ENCODE measurements at places on chromosomes 6 and 20.

- no peak for DNase-seq
These were observed 311.0 kb downstream of the LRFN2 start for GRCh38 chr6:40276141-40276540.

GRCh38 chr6:46730921-46731461 is 4.2 kb downstream of the PLA2G7 start:
- DNase-seq = no peak

DNA sequence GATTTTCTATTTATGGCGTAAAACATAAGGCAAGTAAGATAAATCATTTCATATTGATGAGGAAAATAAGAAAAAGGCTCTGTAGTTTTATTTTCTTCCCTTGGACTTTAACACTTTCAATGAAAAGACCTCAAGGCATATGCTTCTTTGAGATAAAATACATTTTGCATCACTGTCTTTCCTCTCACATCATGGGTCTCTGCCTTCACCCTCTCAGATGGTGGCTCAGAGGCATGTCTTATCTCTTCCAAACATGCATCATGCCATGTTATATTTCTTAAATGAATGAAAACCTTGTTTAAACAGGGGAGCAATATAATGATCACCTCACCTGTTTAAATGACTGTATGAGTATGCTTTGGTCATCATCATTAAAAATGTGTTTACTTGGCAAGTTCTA is 59.3 kb downstream of the PRL start:
- DNase-seq = no peak

DNA sequence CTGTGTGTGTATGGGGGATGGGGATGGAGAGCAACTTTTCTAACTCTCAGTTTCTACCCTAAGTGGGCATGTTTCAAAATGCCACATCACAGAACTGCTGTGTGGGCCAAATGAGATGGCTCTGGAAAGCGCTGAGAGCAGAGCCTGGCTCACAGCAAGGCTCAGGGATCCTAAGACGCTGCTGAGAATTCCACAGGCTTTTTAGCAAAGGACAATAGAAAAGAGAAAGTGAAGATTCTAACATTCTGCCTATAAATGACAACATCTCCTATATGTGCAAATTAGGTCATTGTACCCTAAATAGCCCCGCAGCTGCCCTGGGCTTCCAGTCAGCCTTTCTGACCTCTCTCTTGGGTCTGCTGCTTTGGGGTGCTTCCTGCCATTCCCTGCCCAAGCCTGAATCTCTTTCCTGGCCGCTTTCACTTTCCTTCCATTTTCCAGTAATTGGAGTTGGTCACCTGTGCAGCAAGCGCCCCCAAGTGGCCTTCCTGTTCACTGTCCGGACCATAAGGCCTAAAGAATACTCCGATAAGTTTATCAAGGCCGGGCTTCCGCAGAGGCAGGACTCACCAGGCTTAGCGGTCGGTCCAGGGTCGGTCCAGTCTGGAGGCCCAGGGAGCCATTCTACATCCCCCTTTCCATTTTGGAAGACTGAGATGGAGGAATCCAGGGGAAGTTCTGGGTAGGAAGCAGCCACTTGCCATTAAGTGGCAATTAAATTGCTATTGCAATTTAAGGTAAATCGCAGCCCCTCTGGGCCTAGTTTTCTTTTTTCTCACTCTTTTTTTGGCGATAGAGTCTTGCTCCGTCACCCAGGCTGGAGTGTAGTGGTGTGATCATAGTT is 6.7 kb upstream of the DDR1 start:
- DNase-seq = peak; percentile 83

- DNase-seq = no peak
These were observed 3.7 kb upstream of the NEDD9 start for GRCh38 chr6:11236076-11236750.

- peak; percentile 94 for DNase-seq
These were observed 1.6 kb downstream of the MARCKS start for GRCh38 chr6:113858480-113859348.

- no peak for DNase-seq
These were observed 33.5 kb upstream of the MCM3 start for GRCh38 chr6:52317841-52318581.

- DNase-seq = no peak
These were observed 140.1 kb downstream of the BTBD3 start for GRCh38 chr20:12057778-12058177.

GRCh38 chr20:47785854-47786764 is 828 bp upstream of the SULF2 start:
- DNase-seq = peak; percentile 76

DNA sequence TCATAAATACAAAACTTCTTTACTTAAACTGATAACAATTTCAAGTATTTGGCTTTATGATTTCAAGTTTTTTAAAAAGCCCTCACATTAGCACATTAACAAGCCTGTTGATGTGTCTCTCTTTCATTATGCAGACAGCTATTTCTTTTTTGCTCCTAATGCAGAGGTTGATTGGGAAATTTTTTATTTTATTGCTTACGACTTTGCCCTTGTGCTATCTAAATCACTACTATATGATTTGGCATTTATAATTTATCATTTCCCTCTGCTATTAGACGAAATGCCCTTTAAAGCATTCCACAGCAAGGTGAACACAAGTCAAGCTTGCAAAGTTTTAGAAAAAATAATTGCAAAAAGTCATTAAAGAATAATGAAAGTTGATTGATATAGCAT is 54.5 kb upstream of the REV3L start:
- DNase-seq = no peak

- DNase-seq = no peak
These were observed 449.4 kb upstream of the CDH4 start for GRCh38 chr20:60802676-60803075.

- no peak for DNase-seq
These were observed 104.0 kb downstream of the VEGFA start for GRCh38 chr6:43873806-43874714.

DNA sequence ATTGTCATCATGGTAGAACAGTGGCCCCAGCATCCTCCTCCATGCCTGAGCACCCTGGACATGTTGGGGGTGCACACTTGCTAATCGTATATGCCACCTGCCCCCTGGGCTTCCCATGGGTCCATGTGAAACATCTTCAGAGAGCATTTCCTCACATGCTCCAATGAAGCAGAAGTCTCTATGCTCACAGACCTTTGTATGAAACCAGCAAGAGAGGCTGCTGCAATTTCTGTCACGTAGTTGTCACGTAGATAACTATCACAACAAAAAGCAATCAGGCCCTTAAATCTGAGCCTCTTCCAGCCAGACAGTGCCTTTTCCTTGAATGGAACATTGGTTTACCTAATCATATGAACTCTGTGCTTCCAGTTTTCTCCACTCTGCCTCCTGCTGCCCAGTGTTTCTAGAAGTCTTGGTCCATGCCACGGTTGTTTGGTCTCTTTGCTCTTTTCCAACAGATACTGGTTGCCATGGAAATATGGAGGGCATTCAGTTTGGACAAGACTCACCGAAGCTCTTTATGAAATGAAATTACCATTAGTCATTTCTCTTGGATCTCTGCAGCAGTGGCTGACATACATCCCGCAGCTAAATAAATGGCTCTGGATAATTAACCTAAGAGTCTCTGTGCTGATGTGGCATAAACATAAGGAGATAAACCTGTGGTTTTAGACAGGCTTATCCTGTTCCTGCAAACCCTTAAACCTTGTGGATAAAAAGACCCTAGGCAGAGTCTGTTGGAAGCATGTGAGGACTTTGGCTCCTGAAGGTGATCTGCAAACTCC is 172.8 kb upstream of the SYNDIG1 start:
- no peak for DNase-seq

DNA sequence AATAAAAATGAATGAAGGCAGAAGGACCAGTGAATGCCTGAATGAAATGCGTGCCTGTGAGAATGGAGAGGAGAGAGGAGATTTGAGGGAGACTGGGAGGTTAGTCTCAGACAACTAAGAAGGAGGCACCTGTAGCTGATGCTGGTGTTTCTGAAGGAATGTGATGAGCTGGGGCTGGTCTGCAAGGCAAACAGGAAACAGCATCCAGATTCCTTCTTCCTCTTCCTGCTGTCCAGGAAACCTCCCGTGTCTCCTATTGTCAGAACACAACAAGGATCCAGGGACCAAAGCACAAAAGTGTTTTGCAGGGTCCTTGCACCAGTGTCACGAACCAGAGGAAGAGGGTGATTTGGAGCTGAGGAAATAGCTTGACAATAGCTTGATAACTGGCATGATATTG is 50.4 kb upstream of the TAB2 start:
- DNase-seq = no peak

DNA sequence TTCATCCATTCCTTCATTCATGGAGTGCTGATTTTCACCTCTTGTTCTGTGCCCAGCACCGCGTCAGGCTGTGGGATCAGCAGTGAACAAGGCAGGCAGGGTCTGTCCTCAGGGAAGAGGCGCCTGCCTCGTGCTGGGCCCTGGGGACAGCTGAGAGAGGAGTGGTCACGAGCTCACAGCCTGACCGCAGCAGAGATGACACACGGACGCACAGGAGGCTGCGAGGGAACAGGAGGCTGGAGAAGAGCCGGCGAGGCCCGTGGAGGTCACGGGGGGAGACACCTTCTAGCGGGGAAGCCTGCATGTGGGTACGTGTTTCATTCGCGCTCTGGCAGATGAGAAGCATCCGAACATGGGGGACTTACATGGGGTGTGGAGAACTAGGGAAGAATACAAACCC is 27.5 kb downstream of the PXDC1 start:
- no peak for DNase-seq

- no peak for DNase-seq
These were observed 71.3 kb upstream of the GNRH2 start for GRCh38 chr20:2972126-2972525.

DNA sequence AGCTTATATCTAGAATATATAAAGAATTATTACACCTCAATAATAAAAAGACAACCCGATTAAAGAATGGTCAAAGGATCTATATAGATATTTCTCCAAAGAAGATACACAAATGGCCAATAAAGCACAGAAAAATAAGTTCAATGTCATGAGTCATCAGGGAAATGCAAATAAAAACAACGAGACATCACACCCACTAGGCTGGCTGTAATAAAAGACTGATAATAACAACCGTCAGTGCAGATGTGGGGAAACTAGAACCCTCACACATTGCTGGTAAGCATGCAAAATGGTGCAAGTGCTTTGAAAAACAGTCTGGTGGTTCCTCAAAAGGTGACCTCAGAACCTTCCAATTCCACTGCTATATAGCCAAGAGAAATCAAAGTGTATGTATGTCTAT is 33.0 kb downstream of the TBX18 start:
- DNase-seq = no peak

DNA sequence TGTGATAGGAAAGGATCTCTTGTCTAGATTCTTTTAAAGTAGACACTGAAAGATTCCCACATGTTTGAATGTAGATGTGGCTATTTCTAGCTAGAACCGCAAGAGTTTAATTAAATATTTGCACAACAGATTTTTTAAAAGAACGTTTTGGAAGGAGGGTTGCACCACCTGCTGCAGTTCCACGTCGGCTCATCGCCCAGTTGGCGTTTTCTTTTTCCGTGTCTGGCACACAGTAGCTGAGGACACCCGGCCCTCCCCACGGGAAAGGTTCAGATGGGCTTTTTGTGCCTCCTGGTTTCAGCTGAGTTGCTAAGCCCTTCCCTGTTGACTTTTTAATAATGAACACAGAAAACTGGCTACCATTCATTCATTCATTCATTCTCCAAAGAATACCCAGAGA is 41.8 kb upstream of the DOK5 start:
- DNase-seq = no peak

GRCh38 chr6:149392535-149392934 is 7.5 kb upstream of the SUMO4 start:
- no peak for DNase-seq

- no peak for DNase-seq
These were observed 158.8 kb downstream of the CDH26 start for GRCh38 chr20:60117065-60117464.

- no peak for DNase-seq
These were observed 85.7 kb upstream of the TAB2 start for GRCh38 chr6:149231778-149232177.

DNA sequence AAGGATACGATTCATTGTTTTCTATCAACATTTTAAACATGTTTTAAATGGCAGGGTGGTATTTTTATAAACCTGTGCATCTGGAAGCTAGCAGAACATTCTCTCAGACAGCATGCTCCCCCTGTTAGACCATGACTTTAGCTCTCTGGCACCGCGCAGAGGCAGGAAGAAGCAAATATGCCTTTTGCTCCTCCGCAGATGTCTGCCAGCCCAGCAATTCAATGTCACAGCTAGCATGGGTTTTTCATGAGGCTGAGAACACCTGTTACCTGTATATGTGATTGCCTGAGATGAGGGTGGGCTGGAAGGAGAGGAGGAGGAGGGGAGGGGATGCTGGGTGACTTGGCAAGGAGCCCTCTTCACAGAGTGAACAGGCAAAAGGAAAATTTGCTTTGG is 6.7 kb downstream of the MTCH1 start:
- DNase-seq = no peak

DNA sequence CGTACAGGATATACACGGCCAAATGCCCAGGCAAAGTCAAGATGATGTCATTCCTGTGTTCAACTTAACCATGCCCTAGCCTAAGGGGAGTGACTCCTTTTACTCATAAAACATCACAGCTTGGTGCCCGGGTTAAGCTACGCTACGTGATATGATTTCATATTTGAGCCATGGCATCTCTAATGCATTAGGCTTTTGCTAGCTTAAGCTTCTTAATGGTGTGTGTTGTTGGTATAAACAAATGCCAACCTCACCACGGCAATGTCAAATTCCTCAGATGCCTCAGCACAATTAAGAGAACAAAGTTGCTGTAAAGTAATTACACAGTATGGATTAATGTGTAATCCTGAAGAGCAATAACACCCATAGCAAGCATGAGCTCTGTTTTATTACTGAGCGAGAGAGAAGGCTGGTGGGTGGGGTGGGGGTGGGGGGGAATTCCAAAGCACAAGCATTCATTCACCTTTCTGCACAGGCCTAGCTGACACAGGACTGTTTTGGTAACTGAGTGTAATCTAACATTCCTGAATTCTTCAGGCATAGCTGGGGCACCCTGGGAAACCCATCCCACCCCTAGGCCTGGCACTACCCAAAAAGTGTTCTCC is 44.7 kb upstream of the CNKSR3 start:
- DNase-seq = no peak

DNA sequence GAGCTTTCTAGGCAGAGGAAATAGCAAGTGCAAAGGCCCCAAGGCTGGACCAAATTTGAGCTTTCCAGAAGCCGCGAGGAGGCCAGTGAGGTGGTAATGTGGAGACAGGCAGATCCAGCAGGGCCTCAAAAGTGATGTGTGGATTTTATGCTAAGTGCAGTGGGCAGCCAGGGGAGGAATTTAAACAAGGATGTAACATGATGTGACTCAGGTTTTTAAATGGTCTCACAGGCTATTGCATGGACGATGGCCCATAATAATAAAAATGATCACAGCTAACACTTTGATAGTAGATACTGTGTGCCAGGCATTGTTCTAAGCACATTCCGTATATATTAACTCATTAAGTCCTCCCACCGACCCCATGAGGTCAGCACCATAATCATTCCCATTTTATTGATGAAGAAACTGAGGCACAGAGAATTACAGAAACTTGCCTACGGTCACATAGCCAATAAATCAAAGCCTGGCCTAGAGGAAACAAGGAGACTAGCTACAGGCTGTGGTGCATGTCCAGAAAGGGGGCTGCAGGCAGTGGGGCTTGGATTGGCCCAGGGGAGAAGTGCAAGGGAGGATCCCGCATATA is 18.0 kb upstream of the PREX1 start:
- DNase-seq = no peak

GRCh38 chr6:11224966-11225463 is 7.5 kb downstream of the NEDD9 start:
- DNase-seq = no peak
